ENCODE measurements at places on chromosomes 1 and 21.

DNA sequence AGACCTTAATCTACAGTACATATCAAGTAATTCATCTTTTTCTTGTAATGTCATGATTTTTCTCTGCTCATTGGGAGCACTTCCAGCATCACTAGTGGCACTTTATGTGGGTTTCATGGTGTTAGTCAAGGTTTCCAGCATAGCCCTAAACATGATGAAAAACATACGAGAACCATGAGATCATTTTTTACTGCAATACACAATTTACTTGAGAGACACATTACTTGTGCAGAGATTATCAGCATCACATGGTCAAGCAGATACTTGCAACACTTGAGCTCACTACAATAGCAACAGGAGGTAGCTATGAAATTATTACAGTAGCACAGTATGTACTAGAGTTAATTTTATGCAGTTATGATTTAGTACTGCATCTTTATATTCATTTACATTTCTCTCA lies 36.4 kb downstream of the ITGB3BP start:
- no peak for DNase-seq

DNA sequence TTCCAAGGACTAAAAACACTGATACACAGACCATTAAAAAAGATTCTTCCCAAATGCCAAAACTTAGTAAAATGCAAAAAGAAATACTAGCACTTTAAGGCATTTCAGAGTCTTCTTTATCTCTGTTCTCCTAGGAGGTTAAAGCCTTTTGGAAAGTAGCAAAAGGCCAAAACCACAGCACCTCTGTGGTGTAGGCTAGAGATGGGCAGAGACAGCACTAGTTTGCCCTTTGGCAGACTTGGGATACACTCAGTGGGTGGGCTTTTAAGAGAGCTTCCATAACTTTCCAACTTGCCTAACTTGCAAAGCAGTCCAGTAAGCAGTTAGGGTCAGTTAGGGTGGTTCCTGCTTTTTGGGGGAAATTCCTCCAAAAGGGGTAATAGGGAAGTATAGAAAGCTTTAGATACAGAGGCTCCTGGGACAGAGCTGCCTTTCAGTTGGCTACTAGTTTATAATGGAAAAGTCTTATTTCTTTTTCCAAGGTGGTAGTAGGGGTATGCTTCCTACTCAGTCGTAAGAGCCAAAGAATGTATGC lies 17.9 kb upstream of the PTCH2 start:
- DNase-seq = no peak

GRCh38 chr1:114902343-114902742 lies 47.7 kb downstream of the SYCP1 start:
- DNase-seq = no peak

DNA sequence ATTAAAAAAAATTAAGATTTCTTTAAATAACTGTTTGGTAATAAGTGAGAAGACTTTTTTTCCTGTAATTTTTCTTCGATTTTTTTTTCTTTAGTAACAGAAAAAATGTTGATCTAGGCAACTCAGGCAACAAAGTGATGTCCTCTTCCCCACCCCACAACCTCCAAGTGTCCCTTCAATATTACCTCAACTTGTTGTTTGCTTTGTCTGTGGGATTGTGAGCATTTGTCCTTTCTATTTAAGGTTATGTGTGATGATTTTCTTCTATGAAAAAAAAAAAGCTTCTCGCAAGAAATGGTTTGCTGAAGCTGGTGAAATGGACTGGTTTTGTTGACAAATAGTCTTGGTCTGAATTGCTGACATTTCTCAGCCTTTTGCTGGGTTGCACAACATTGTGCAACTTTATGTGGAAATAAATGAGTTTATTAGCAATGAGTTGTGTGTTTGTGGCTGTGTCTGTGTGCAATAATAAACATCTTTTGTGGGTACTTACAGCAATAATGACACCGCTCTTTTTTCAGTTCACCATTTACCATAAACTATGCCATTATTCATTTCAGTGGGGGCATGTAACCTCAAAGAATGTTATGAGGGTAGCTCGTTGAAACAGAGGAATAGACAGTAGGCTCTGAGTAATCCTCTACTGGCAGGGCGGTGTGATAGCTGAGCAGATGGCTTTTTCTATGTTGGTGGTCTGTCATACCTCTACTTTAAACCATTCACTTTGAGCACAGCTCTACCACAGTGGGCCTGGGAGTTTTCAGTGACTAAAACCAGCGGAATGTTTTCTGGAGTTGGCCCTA lies 218.4 kb downstream of the HLX start:
- peak; percentile 80 for DNase-seq

DNA sequence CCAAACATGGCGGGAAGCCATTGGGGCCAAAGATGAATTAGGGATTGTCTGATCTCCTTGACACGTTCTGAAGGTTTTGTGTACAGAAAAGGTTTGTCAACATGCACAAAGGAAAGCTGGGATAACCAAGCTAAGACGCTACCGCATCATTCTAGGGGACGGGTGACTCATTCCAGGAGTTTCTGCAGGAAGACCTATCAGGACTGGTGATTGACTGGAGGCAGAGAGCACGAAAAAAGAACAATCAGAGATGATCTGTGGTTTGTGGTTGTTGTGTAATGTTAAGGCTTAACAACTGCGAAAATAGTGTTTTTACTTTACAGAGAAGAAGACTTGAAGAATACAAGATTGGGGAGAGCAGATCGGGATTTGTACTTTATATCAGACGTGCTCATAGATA lies 22.2 kb upstream of the ERG start:
- DNase-seq = no peak

DNA sequence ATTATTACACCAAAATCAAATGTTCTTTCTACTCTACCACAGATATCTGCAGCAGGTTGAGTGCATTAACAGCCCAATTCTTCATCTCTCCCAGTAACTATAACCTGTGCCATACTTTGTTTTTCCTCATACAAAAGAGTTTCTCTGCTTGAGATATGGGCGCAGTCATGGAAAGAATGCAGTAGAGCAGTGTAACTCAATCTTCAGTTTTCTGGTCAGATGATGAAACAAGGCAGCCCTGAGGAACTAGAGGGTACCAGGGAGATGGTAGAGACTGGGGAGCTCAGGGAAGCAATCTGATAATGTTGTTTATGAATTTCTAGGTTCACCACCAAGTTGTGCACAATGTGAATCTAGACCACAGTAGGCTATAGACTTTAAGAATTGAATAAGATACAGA lies 39.6 kb downstream of the ASPM start:
- DNase-seq = no peak

DNA sequence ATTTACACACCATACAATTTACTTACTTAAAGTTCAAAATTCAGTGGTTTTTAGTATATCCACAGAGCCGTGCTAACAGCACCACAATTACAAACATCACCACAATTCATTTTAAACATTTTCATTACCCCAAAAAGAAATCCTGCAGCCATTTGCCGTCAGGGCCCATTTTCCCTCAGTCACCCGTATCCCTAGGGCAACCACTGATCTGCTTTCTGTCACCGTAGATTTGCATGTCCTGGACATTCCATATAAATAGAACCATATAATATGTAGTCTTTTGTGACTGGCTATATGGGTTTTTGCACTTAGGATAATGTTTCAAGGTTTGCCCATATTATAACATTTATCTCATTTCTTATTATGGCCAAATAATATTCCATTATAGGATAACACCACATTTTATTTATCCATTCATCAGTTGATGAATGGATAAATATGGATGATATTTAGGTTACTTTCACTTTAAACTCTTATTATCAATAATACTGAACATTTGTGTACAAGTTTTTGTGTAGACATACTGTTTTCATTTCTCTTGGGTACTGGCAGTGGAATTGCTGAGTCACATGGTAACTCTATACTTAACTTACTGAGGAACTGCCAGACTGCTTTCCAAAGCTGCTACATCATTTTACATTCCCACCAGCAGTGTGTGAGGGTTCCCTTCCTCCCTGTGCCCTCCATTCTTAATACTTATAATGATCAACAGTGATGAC lies 68.9 kb downstream of the ST3GAL3 start:
- peak; percentile 36 for DNase-seq

DNA sequence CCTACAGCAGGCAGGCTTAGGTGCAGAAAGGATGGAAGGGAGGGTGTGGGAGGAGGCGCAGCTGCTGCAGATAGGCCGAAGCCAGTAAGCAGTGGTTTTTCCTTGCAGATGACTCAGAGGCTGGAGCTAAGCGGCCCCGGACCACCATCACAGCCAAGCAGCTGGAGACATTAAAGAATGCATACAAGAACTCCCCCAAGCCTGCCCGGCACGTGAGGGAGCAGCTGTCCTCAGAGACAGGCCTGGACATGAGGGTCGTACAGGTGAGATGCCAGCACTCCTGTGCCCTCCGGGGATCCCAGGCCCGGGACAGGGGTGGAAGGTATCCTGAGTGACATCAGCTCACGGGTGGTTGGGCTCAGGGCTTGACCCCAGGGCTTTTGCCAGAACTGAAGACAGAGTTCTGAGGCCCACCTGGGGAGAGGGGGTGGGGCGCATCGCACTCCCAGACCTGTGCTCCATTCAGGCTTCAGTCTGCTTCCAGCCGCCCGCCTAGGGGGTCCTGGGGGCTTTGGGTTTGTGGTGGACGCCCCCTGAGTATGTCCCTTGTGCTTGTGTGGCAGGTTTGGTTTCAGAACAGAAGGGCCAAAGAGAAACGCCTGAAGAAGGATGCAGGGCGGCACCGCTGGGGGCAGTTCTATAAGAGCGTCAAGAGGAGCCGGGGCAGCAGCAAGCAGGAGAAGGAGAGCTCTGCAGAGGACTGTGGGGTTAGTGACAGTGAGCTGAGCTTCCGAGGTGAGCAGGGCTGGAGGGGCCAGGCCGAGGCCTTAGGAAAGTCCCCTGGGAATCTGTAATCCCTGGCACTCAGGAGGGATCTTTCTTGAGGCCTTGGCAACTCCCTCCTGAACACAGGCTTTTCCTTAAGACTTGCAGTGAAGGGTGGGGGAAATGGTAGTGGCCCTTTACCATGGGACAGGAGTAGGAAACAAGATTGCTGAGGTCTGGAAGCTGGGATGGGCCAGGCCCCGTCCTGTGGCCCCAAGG lies 41.5 kb downstream of the LHX4 start:
- no peak for DNase-seq

- DNase-seq = no peak
These were observed 57.7 kb upstream of the F3 start for GRCh38 chr1:94599095-94599813.

DNA sequence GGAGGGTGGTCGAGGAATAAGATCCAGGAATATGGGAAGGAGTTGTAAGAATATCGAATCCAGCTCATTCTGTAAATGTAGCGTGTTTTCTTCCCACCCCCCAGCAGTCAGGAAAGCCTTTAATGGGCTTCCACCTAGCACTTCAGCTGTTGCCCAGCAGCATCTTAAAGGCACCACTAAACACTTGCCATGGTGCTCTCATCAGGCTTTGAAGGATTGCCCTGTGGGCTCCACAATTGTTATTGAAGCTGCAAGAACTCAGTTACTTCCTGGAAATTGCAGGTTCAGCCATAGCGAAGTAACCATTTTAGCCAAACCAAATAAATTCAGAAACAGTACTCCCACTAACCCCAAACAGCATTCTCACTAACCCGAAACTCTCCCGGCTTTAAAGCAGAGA lies 511.2 kb downstream of the PLPP3 start:
- DNase-seq = no peak

GRCh38 chr1:25738499-25738898 lies 61.5 kb upstream of the SELENON start:
- DNase-seq = no peak

GRCh38 chr1:59976194-59977074 lies 49.9 kb upstream of the CYP2J2 start:
- peak; percentile 22 for DNase-seq

DNA sequence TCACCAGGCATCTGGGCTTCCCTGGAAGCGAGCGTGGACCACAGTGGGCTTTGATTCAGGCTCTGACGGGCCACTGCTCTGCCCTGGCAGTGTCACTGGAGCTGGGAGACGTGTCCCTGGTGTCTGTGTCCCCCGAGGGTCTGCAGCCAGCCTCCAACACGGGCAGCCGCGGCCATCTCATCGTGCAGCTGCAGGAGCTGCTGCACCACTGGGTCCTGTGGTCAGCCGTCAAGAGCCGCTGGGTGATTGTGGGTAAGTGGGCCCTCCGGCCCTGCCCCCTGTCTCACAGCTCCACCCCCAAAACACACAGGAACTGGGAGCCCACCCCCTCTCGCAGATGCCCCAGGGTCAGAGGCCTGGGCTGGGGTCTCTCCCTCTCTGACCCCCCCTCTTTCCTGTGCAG lies 40.7 kb downstream of the DISP3 start:
- DNase-seq = no peak

DNA sequence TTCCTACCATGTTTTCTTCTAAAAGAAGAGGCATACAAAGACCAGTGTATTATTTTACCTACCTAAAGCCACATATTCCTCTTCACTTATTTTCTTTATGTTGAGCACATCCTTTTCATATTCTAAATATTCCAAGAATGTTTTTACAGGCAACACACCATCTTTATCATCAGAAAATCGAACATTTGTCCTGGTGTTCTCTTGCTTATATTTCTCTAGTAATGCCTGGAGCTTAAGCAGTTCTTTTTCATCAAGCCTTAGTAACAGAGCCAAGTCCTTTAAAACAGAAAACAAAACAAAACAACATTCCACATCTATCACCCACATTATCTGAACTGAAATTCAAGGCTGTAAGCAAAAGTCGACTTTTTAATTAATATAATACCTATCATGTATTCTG lies 88.7 kb downstream of the IARS2 start:
- no peak for DNase-seq

GRCh38 chr1:84700070-84700469 lies 9.8 kb upstream of the SSX2IP start:
- no peak for DNase-seq

DNA sequence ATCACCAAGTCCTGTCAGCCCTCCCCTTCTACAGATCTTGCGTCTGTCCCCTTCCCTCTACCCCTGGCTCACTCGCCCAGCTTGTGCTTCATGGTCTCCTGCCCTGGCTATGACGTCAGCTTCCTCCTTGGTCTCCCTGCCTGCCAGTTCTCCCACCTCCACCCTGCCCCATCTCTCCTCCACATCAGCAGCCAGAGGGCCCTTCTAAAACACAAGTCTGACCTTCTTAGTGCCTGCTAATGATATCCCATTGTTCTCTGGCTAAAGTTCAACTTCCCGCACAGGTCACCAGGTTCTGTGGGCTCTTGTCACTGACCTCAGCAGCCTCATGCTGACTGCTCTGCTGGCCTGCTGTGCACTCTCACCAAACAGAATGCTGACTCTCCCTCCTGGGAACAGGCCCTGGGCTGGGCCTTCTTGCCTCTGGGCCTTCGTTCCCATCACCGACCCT lies 24.7 kb upstream of the MYCL start:
- DNase-seq = no peak

- DNase-seq = peak; percentile 88
These were observed 17.1 kb upstream of the SPSB1 start for GRCh38 chr1:9275567-9276034.

GRCh38 chr1:56816264-56816663 lies 2.9 kb downstream of the FYB2 start:
- no peak for DNase-seq

All from HS-27A (cell line).